ENCODE measurements at places on chromosomes 12 and 14.

DNA sequence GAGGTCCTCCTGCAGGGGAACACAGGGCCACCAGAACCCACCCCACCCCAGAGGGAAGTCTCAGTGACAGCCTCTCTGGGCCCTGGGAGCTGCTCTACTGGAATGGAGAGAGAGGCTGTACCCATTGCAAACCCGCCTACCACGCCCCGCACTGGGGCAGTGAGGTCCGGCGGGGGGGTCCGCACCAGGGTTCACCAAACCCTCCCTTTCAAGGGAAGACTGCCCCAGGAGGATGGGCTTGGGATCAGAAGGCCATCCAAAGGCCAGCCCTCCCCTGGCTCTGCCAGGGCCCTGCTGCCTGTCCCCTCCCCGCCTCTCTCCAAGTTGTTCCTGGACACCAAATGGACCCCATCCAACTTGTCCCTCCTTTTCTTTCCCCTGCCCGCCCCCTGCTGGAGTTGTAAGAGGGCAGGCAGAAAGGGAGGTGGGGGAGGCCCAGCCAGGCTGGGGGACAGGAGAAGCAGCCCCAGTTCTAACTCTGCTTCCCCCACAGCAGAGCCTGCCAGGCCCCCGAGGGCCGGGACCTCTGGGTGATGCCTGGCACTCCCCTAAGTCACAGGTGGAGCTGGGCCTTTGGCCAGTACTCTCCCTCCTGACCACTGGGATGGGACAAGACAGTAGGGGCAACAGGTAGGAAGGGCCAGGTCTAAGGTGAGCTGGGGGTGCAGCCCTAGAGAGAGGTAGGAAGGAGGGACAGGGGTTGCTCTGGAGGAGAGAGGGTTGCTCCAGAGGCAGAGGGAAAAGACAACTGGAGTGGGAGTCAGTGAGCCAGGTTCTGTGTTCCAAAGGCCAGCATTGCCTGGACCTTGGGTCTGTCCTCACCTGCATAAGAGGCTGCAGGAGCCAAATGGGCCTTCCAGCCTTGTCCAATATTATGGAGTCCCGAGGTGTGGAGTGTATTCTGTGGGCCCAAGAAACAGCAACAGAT, 3.2 kb upstream of the DIO3 start:
- no peak for DNase-seq

DNA sequence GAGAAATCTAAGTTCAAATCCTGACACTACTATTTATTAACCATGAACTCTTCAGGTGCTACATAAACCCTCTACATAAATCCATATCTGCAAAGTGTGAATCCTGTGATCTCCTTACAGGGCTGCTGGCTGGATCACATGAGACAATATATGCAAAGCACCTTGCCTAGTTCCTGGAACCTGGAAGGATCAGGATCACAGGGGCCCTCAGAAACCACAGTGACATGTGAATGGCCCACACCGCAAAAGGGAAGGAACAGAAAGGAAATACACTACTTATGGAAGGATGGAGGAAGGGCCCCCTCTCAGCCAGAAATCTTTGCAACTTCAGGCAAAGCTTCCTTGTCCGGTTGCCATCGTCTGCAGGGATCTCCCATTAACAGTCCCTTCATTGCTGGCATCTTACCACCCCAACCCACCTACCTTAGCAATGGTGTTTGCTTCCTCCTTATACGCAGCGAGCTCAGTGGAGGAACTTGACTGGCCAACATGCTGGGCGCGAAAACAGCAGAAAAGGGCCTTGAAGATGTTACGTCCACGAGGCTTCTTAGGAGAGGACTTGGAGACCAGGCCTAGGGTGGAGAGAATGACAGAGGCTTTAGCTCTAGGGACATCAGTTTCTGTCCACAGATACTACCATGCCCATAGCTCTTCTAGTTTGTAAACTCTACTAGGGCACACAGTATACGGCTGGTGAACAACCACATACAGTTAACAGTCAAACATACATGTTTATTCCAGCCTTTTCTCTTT, 10.7 kb upstream of the AVIL start:
- DNase-seq, result no peak

DNA sequence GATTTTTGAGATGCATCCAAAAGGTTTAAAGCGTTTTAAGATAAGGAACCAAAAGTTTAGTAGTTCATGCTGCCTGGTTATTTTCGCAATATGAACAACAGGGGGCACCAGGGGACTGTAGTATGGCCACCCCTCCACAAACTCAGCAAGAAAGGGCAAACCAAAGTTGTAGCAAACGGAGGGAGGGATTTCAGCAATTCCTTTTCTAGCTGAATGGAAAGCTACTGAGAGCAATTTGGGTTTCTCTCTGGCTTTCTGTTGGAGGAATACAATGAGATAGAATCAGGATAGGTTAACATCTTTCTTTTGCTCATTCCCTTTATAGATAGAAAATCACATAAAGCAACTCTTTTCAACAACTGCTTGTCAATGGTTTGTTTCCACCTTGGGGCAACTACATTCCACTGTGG, 62.5 kb downstream of the DRAM1 start:
- DNase-seq, result peak; percentile 39

GRCh38 chr12:106214571-106214970, 33.2 kb downstream of the CKAP4 start:
- no peak for DNase-seq

GRCh38 chr12:115174920-115175319, 490.9 kb upstream of the TBX3 start:
- no peak for DNase-seq

DNA sequence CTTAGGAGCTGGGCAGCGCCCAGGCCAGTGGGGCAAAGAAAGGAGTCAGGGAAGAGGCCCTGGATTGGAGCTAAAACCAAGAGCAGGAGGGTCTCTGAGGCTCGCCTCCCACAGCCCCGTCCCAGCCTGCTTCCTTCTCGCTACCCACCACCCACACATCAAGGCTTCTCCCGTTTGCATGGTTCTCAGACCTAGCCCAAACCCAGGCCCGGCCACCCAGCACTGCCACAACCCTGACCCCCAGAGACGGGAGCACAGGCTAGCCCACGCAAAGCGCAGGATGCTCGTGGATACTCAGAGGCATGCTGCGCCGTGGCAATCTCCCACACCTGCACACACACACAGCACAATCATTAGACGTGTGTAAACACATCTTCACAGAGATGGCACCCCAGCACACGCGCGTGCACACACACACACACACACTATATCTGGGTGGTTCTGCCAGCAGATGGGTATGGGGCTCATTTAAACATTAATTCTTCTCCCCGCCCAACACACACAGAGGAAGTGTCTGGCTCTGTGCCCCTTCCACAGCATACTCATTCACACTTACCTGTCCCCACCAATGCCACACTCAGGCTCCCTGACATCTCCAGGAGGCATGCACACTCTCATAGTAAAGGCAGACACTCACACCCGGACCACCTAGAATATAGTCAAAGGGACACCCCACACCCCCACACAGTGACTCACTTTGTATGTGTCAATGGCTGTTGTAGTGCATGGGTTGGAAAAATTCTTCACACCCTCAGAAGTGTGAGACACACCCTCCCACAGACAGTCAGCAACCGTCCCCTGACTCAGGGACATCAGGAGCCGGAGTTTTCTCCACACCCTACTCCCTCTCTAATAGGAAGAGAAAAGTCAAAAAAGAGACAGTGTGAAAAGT, 1.1 kb downstream of the CARMIL3 start:
- DNase-seq, result peak; percentile 77

Measured in activated naive CD4-positive, alpha-beta T cell treated with Interleukin-2 at 50 U/mL for 16 hours (primary cell).